Omental fat pad (tissue), 4 donors: ENCODE measurements at places on chromosomes 4 and X.

DNA sequence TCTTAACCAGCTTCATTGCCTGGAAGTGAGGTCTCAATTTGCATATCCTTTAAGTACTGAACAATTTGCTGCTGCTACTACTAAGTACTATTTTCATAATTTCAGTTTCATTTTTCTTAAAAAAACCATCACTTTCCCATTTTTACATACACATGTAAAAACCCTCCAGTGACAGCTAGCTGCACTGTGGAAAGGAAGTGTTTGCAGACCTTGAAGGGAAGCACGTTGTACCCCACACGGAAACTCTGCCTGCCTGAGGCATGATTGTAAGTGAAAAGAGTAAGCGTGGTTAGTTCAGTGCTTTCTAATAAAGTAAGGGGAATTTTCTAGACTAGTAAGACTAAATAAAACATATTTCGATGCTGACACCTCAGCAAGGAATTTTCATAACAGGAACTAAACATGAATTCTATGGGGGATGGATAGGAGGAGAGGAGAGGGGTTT is 103.6 kb downstream of the RAPGEF2 start:
- no peak for DNase-seq

DNA sequence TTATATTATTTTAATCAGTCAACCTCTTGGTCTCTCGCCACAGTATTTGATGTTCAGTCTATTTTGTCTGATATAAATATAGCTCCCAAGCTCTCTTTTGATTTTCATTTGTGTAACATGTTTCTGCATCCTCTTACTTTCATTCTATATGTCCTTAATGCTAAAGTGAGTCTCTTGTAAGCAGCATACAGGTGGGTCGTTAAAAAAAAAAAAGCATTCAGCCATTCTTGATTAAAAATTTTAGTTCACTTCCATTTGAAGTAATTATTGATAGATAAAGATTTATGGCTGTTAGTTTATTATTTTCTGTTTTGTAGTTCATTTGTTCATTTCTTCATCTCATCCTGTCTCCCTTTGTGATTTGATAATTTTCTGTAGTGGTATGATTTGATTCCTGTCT is 229.1 kb downstream of the GUCY2F start:
- DNase-seq: no peak

- no peak for DNase-seq
These were observed 52.7 kb upstream of the ZCCHC13 start for GRCh38 chrX:74251006-74251930.

DNA sequence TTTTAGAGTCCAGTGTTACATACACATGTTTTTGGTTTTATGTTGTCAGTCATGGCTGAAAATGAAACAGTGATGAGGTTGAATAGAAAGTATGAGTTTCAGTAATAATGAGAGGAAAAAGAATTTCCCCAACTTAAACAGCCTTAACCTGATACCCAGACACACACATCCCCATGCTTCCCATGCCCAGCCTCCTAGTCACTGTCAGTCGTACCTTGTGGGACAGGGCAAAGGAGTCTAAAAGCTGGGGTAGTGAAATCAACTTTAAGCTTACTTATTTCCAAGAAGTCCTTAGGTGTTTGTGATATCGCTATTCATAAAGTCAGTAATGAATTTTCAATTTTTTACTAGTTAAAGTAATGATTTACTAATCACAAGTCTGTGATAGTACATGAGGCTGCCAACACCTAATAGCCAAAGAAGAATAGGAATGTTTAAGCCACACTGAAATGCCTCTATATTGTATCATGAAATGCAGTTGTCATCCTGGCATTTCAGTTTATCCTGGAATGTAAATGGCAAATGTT is 24.3 kb upstream of the GPR34 start:
- no peak for DNase-seq

DNA sequence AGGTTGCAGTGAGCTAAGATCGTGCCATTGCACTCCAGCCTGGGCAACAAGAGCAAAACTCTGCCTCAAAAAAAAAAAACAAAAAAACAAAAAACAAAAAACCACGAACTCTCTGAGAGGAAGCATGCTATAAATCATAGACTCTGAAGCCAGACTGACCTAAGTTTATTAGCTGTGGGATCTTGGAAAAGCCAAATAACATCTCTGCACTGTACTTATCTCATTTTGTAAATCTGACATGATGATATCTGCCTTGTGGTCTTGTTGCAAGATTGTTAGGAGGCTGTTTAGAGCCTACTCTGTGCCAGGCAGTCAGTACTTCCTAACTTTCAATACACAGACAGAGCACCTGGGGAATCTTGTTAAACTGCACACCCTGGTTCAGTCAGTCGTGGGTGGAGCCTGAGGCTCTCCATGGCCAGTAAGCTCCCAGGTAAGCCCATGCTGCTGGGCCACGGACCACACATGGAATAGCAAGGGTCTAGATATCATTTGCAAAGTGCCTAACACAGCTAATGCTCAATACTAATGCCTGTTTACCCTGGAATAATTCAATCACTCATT is 107.6 kb upstream of the SMIM10 start:
- no peak for DNase-seq

DNA sequence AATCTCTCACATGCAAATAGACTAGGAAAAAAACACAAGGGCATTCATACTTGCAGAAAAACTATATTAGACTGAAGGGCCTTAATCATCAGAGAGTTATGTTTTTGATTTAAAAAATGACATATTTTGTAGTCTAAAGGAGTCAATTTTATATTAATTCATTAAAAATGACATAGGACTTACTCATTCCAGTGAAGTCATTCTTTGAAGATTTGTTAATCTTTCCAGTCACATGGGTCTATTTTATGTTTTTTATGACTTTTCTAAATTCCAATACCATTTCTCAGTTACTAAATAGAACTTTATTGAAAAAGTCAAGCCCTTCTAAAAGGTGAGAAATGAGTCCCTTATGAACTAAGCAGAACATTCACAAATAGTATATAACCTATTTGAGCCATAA is 743.8 kb upstream of the INTU start:
- no peak for DNase-seq

DNA sequence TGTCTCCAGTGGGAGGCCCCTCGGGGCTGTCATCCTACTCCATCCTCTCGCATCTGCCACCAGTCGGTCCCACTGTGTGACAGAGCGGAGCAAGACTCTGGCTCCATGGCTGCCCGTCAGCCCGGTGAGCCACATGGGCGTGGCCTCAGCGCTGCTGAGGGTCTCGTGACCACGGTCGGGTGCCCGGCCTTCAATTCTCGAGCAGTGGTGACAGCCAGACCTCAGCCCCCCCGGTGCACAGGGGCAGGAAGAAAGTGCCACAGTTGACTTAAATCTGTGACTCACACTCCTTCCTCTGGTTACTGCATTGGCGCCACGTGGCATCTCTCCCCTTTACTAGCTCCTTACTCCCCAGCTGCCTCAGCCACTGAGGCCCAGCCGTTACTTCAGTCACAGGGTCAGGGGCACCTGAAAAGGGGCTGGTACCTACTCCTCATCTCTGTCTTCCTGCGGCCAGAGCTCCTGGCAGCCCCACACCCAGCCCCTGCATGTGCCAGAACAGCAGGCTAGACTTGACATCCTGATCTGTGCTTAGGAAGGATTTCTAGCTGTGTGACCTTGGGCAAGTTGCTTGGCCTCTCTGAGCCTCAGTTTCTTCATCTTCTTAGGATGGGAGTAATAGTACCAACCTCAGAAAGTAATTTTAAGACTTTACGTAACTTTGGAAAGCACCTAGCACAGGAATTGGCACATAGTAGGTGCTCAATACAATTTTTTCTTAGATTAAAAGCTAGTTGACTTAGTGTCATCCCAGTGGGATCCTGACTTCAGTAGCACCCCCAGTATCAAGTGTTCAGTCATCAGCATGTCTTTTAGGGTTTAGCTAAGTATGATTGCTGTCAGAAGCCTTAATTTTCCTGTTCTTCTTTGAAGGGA is 66.1 kb downstream of the TNIP2 start:
- no peak for DNase-seq

DNA sequence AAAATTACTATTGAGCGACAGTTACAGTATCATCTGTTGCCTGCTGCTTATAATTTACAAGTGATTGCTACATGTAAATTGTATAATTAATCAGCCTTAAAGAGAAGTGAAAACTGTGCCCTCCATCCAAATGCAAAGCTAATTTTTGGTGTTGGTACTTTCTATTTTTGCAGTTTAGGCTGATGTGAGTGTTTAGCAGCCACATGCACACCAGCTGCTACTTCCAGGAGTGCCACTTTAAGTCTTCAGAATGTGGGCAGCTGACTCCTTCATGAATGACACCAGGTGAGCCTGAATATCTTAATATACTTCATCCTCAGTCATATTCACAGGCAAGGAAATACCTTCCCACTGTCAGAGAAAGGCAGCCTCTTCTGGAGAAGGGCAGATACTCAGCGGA is 149.8 kb upstream of the RASGEF1B start:
- no peak for DNase-seq

- DNase-seq: no peak
These were observed 122.6 kb upstream of the PLAC1 start for GRCh38 chrX:134780908-134781307.

DNA sequence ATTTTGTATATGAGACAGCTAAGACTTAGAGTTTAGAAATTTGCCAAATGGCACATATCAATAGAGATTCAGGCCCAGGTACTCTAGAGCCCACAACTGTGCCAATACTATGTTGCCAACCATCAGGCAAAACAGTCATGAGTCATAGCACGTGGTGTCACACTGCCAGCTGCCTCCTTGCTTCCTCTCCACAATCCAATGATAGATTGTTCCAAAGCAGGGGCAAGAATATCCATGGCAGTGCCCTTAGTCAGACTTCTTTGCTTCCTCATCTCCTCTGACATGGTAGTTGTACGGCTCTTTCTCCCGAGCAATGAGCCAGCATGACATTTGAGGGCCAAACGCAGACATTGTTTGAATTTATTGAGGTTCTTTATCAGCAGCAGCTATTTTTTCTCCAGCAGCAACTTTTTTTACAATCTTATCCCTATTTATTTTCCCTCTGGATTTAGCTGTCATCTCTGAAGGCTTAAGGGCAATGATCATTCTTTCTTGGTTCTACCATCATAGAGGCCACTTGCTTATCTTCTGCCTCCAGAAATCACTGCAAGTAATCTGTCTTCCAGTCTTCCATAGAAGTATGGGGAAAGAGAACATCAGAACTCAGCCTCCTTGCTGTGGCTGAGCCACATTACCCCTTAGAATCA is 169.7 kb downstream of the COL4A6 start:
- DNase-seq: no peak

- DNase-seq: no peak
These were observed 229.1 kb upstream of the FSTL5 start for GRCh38 chr4:162392946-162393345.

DNA sequence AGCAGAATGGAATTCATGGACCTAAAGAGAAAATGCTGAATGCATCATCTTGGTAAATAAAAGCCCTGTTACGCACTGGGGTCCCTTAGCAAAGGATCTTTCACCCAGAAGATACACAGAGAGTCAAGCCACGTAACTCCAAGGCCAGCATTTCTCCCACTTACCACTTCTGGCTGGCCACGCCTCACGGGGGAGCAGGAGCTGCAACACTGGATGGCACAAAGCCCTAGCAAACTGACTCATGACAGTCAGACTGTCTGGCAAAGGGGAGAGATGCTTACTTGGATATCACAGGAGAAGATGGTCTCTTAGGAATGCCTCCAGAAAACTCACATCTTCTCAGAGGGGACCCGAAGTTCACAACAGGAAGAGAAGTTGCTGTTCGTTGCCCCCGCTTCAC is 51.4 kb upstream of the BCLAF3 start:
- DNase-seq: no peak

- DNase-seq: no peak
These were observed 139.2 kb upstream of the AADAT start for GRCh38 chr4:170229006-170229405.

DNA sequence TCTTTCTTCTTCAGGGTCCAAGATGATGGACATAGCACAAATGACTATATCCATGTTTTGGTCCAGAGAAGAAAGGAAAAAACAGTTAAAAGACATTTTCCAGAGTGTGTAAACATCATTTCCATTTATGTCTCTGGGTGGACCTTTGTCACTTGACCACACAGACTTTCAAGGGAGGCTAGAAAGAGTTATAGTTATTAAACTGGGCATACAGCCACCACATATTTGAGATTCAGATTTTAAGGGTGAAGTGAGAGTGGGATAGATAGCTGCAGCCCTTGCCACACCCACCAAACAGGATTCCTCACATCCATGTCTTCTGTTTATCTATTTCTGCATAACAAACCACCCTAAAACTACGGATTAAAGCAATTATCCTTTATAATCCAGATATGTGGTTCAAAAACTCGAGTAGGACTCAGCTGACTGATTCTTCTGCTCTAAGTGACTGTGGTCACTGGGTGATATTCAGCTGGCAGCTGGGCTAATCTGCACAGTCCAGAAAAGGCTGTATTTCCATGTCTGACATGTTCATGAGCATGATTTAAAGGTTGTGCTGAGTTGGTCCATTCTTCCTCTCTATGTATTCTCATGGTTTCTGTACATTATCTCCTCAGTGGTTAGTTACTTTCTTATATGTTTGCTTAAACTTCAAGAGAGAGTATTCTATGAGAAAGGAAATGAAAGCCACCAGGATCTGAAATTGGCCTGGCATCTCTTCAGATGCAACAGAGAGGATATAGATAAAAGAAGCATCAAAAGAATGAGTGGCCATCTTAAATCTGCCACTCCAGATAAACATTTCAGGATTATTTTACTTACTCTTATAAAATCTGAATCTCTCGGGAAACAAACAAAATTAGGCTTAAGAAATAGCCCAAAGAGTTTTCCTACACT is 459.8 kb upstream of the CTSO start:
- DNase-seq: no peak
